Right lobe of liver (tissue), 6 donors: ENCODE measurements at places on chromosomes 7 and 10. TPM values are rescaled to one million over a fixed set of nuclear protein-coding genes. Genes with fewer than 3 reads are reported as not detected.

ANKRD1 gene
- total RNA-seq, result 4.7 TPM

FAM24B gene
- total RNA-seq, result 0.59 TPM

SPDYE2B gene
- total RNA-seq, result not detected

NRG3 gene
- 0.37 TPM for total RNA-seq

INTS1 gene
- 49.6 TPM for total RNA-seq

LIPF gene
- total RNA-seq, result not detected

LIPK gene
- total RNA-seq, result not detected

APBB1IP gene
- total RNA-seq, result 50.7 TPM

GRCh38 chr7:80896906-80897598 is 21.8 kb downstream of the SEMA3C start:
- no peak overlapping the region for H3K4me3 ChIP-seq
- H3K27me3 ChIP-seq, result no peaks in the 10 kb centered on the region

DNA sequence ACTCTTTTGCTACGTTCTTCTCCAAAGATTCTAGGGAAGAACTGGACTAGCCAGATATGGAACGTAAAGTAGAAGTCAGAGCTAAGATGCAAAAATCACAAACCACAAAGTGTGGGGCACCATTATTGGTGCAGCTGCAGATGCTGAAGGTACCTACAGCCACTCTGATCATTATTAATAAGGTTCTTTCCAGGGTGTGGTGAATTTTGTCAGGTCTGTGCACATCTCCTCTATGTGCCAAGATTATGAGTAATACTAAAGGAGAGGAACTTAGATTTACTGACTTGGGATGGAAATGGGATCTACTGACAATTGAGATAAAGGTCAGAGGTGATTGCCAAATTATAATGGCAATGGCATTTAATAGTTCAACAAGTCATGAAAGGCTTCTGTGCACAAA is 148.2 kb downstream of the RAPGEF5 start:
- no peaks in the 10 kb centered on the region for H3K36me3 ChIP-seq
- H3K27me3 ChIP-seq, result no peaks in the 10 kb centered on the region
- no peaks in the 10 kb centered on the region for H3K4me1 ChIP-seq
- H3K27ac ChIP-seq, result no peak overlapping the region
- DNase-seq, result no peak

GRCh38 chr10:13302821-13303555 is 3.1 kb upstream of the PHYH start:
- H3K27me3 ChIP-seq, result no peaks in the 10 kb centered on the region
- no peaks in the 10 kb centered on the region for H3K36me3 ChIP-seq
- peak overlapping the region; percentile 100 for H3K27ac ChIP-seq
- H3K4me1 ChIP-seq, result no peaks in the 10 kb centered on the region
- peak overlapping the region; percentile 86 for H3K4me3 ChIP-seq
- no peak for DNase-seq

- no peak for DNase-seq
- H3K4me1 ChIP-seq, result no peaks in the 10 kb centered on the region
- H3K27ac ChIP-seq, result no peak overlapping the region
- H3K4me3 ChIP-seq, result no peak overlapping the region
These were observed 11.3 kb downstream of the CHCHD3 start for GRCh38 chr7:133070562-133070961.

DNA sequence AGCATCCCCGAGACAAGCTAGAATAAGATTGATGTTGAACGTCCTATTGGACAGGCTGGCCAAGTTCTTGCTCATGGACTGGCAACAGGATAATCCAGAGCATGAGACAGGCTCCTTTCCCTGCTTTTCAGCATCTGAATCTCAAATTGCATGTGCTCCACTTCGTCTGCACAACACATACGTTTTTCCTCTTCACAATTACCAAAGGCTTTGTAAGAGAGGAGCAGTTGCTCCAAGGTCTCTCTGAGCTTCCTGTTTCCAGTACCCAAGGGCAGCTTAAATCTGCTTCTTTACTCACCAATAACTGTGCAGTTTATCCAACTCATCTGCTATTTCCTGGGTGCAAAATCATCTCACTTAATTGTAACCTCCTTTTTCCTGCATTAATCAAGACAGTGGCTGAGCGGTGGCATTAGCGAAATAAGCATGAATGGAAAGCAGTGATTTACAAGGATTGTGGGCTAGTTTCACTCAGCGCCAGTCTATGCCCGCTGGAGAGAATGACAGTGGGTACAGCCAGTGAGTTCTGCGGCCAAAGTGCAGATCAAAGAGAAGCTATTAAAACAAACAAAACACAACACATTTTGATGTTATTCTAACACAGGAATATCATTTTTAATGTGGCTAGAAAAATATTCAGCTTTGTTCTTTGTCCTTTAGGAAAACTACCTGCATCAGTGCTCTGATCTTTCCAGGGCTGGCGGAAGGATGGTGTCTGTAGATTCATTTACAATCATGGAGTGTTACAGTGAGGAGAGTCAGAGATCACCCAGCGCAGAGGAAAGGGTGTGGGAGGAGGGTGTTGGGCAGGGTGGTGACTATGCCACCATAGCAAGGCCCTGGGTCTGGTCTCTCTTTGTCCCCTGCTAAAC is 79.8 kb downstream of the CHN2 start:
- H3K4me1 ChIP-seq, result peaks cover 51% of the 10 kb centered on the region
- no peaks in the 10 kb centered on the region for H3K27me3 ChIP-seq
- H3K36me3 ChIP-seq, result no peaks in the 10 kb centered on the region
- peak overlapping the region; percentile 25 for H3K27ac ChIP-seq

- no peaks in the 10 kb centered on the region for H3K27me3 ChIP-seq
- no peak overlapping the region for H3K4me3 ChIP-seq
- peaks cover 2% of the 10 kb centered on the region for H3K36me3 ChIP-seq
- DNase-seq, result no peak
These were observed 252.8 kb downstream of the ZMYND11 start for GRCh38 chr10:387909-388660.

- H3K27me3 ChIP-seq, result no peaks in the 10 kb centered on the region
- no peak overlapping the region for H3K27ac ChIP-seq
- no peak for DNase-seq
- H3K36me3 ChIP-seq, result no peaks in the 10 kb centered on the region
- no peak overlapping the region for H3K4me3 ChIP-seq
These were observed 190.1 kb downstream of the SDHAF3 start for GRCh38 chr7:97307521-97308108.

DNA sequence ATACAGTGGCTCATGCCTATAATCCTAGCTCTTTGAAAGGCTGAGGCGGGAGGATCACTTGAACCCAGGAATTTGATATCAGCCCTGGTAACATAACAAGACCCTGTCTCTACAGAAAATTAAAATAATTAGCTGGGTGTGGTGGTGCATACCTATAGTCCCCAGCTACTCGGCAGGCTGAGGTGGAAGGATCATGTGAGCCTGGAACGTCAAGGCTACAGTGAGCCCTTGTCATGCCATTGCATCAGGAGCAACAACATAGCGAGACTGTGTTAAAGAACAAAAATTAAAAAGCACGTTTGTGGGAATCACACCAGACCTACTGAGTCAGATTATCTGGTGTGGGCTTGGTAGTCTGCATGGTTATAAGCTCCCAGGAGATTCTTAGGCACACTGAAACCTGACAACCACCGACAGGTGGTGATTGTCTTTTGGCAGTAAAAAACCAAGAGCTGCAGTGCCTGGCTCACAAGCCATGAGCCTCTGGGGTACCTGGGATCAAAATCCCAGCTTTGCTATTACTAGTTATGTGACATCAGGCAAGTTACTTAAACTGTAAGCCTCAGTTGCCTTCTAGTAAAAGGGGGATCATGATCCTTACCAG is 146.9 kb downstream of the SND1 start:
- DNase-seq, result no peak
- H3K36me3 ChIP-seq, result no peaks in the 10 kb centered on the region
- H3K27ac ChIP-seq, result no peak overlapping the region

GRCh38 chr10:49512121-49512809 is 26.7 kb downstream of the ERCC6 start:
- no peak overlapping the region for H3K4me3 ChIP-seq
- no peak for DNase-seq
- no peaks in the 10 kb centered on the region for H3K4me1 ChIP-seq
- peaks cover 16% of the 10 kb centered on the region for H3K36me3 ChIP-seq
- H3K27ac ChIP-seq, result no peak overlapping the region

DNA sequence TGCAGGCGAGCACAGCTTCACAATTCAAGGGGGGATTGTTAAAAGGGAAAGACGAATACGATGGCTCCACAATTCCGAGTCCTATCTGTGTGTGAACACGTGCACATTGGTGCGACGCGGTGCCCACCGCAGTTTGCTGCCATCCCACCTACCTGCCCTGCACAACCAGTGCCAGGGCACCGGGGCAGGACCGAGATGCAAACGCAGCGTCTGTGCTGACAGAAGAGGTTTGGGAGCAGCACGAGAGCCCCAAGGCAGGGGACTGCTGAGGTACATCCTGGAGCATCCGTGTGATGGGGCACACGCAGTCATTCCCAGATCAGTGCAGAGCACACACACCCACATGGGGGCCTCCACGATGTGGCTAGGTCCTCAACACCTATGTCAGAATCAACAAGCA is 221.3 kb downstream of the DNAJB6 start:
- no peak overlapping the region for H3K27ac ChIP-seq
- H3K27me3 ChIP-seq, result no peaks in the 10 kb centered on the region
- no peak overlapping the region for H3K4me3 ChIP-seq
- no peaks in the 10 kb centered on the region for H3K4me1 ChIP-seq
- no peak for DNase-seq
- H3K36me3 ChIP-seq, result no peaks in the 10 kb centered on the region

- no peaks in the 10 kb centered on the region for H3K27me3 ChIP-seq
- no peak for DNase-seq
- H3K4me1 ChIP-seq, result no peaks in the 10 kb centered on the region
- H3K27ac ChIP-seq, result no peak overlapping the region
These were observed 89.2 kb downstream of the WDR11 start for GRCh38 chr10:120940299-120940900.
